ENCODE measurements at places on chromosomes 5 and 9.

GRCh38 chr5:124232515-124232914 lies 513.9 kb downstream of the ZNF608 start:
- no peak for DNase-seq

DNA sequence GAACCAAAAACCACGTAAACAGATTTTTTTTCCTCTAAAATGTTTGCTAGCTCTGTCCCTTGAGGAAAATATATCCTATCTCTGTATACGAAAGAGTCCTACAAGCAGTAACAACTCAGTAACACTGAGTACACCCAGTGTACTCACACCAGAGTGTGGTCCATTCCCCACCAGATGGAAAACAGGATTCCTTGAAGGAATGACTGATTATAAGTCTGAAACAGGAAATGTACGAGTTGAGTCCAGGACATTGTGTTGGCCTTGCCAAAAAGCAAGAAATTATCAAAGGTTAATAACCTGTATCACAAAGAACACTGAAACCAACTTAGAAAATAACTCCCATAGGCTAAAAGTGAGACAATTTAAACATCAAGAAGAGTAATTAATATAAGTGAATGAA lies 20.4 kb downstream of the GOLPH3 start:
- no peak for DNase-seq

DNA sequence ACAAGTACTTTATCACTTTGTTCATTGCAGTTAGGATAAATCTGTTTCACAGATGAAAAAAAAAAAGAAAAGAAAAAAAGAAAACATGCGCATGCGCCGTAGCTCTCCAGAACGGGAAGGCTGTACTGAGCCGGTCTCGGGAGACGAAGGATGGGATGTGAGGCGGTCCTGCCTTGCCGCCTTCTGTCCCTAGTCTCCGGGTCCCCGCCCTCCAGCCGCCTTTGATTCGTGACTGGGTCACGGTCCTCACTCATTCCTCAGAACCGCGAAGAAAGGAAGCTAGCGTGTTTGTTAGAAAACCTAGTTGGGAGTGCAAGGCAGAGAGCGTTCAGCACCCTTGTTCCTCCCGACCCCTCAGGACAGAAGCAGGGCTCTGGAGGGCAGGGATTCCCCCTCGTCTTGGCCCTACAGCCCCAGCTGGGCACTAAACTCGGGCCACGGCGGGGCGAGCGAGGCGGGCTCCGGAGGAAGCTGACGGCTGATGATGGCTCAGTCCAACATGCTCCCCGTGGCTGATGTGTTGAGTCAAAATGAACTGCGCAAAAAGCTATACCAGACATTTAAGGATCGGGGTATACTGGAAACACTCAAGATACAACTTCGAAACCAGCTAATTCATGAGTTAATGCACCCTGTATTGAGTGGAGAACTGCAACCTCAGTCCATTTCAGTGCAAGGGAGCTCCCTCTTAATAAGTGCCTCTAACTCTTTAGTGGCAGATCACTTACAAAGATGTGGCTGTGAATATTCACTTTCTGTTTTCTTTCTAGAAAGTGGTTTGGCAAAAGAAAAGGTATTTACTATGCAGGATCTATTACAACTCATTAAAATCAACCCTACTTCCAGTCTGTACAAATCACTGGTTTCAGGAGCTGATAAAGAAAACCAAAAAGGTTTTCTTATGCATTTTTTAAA lies 40.0 kb downstream of the CPLANE1 start:
- DNase-seq, result no peak

DNA sequence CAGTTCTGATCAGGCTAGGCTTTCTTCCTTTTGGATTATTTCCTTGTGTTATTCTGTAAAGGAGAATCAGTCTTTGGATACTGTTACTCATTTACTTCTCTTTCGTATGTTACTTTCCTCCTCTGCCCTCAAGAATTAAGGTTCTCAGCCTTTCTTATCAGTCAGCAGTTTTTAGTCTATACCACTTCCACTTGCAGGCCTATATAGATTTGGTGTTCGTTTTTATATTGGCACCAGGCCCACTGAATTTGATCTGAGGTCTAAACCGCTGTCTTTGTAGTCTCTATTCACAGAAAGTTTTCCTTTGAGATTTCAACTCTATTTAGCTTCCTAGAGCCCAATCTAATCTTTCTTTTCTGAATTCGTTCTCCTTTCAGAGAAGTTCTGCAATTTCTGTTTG lies 62.8 kb downstream of the ERBIN start:
- DNase-seq, result no peak

GRCh38 chr5:33936004-33936380 lies 194 bp upstream of the RXFP3 start:
- DNase-seq, result peak; percentile 27

GRCh38 chr9:113886026-113886369 lies 9.9 kb downstream of the ZNF618 start:
- DNase-seq, result no peak

GRCh38 chr9:134367791-134368490 lies 41.7 kb downstream of the RXRA start:
- DNase-seq, result peak; percentile 86

- DNase-seq, result no peak
Observed at GRCh38 chr5:107404595-107405374, 266.0 kb downstream of the EFNA5 start.

- DNase-seq, result no peak
Observed at GRCh38 chr5:77235846-77236721, 25.6 kb downstream of the PDE8B start.

DNA sequence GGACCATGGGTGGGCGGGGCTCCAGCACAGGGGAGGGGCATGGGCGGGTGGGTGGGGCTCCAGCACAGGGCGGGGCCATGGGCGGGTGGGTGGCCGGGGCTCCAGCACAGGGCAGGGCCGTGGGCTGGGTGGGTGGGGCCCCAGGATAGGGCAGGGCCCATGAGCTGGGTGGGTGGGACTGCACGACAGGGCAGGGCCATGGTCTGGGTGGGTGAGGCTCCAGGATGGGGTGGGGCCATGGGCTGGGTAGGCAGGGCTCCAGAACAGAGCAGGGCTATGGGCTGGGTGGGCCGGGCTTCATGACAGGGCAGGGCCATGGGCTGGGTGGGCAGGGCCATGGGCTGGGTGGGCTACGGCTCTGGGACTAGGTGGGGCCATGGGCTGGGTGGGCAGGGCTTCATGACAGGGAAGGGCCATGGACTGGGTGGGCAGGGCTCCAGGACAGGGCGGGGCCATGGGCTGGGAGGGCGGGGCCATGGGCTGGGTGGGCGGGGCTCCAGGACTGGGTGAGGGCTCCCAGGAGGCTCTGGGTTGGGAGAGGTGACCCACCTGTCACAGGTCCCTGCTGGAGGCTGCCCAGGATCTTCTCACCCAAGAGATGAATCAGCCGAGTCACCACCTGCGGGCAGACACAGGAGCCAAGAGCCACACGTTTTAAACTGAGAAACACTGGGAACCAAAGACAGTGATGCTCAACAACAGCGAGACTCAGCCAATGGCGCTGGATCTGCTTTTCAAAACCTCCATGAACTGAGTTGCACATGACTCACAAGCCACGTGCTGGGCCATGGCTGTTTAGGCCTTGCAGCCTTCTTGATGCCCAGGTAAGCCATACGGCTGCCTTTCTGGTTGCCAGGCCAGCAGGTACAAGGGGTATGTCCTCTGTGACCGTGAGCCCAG lies 33.6 kb upstream of the NSMF start:
- no peak for DNase-seq

- DNase-seq, result no peak
Observed at GRCh38 chr9:130523921-130524320, 55.5 kb upstream of the FUBP3 start.
